ENCODE measurements at places on chromosomes 7 and 10.

- DNase-seq = no peak
These were observed 67.5 kb upstream of the ZMIZ1 start for GRCh38 chr10:79001082-79001885.

DNA sequence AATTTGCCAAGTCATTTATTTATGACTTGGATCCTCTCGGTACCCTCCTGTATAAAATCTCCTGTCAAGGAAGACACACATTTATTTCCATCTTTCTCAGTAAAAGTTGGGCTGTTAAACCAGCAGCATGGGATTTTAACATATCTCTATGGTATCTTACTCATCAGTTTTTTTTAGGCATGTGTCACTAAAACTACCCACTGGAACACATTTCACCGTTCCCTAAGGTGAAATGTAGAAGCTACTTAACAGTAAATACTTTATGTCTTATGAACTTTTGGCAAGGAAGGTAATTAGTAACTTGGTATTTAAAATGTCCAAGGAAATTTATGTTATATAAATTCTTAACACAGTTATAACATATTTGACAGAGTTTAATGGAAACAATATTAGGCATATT lies 152.5 kb upstream of the HDAC9 start:
- DNase-seq = no peak

DNA sequence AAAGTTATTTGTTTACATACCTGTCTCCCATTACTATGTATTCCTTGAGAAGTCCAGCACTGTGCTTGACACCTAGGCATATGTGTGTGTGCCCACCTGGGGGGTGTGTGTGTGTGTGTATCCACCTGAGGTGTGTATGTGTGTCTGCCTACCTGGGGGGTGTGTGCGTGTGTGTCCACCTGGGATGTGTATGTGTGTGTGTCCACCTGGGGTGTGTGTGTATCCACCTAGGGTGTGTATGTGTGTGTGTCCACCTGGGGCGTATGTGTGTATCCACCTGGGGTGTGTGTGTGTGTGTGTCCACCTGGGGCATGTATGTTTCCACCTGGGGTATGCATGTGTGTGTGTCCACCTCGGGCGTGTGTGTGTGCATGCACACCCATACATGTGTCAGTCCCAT lies 603.5 kb downstream of the PHTF2 start:
- DNase-seq = no peak

GRCh38 chr10:94092848-94093247 lies 99.1 kb downstream of the PLCE1 start:
- no peak for DNase-seq

- DNase-seq = no peak
These were observed 608.4 kb upstream of the KCND2 start for GRCh38 chr7:119664601-119665000.

DNA sequence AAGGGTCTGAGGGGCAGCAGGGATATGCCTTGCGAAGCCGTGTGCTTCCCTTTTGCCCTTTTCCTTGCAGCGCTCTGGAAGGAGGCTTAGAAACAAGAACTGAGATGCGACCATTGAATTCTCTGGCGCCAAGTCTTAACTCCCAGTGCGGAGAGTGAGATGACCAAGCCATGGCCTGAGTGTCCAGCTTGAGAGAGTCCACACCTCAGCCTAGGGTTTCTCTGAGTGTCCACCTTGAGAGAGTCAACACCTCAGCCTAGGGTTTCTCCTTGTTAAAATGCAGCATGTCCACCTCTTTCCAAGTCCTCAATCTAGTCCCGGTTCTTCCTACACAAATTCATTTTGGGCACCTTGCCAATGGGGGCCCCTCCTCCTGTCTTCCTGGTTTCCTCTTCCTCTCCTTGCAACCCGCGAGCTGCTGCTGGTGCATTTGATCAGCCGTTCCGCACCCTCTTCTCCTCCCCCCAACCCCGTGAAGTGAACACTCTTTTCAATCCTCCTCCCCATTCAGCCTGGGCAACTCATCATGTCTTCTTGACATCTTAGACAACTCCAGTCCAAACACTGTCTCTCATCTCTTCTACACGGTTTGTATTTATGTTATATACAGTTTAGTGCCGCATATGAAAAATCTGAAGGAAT lies 178.2 kb upstream of the PITRM1 start:
- no peak for DNase-seq

DNA sequence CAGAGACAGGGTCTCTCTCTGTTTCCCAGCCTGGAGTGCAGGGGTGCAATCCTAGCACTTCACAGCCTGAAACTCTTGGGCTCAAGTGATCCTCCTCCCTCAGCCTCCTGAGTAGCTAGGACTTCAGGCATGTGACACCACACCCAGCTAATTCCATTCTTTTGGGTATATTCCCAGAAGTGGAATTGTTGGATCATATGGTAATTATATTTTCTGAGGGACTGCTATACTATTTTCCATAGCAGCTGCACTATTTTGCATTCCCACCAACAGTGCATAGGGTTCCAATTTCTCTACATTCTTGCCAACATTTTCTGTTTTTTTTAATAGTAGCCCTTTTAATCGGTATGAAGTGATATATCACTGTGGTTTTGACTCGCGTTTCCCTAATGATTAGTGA lies 30.0 kb upstream of the RAB11FIP2 start:
- DNase-seq = no peak

Data from stimulated activated CD8-positive, alpha-beta memory T cell treated with anti-CD3 and anti-CD28 coated beads, Interleukin-7, amount 100 ng/mL, for 24 hours (primary cell).